HFFc6 (cell line): ENCODE measurements at places on chromosomes 6 and 20. TPM values are rescaled to one million over a fixed set of nuclear protein-coding genes. Genes with fewer than 3 reads are reported as not detected.

GRCh38 chr6:134733801-134734200, 216.1 kb downstream of the ALDH8A1 start:
- no peak for DNase-seq

GRCh38 chr6:15411766-15412165, 165.9 kb downstream of the JARID2 start:
- DNase-seq: no peak

The MAP3K5 gene
- 11.0 and 18.6 TPM in 2 replicates for total RNA-seq

GRCh38 chr6:44386929-44387345, 569 bp upstream of the CDC5L start:
- DNase-seq: peak; percentile 37

The RCAN2 gene
- 0.31 to 1.0 TPM in 2 of 3 replicates, not detected in the other for total RNA-seq

The RFX6 gene
- total RNA-seq: not detected in 3 replicates

The SASH1 gene
- total RNA-seq: 66.1 to 90.6 TPM (median 79.0 TPM) in 3 replicates

DNA sequence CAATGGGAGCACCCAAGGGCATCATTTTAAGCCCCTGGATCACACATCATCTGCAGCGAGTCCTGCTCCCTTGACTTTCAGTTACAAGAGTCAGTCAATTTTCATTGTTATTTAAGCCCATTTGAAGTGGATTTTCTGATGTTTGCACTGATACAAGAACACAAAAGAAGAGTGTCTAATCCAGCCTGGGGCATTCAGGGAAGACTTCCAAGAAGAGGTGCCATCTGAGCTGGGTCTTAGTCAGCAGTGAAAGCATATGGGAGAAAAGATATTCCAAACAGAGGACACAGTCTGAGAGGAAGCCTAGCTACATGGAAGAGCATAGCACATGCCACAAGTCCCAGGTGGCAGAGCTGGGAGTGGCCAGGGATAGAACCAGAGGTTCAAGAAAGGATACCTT, 10.4 kb upstream of the FOXP4 start:
- DNase-seq: no peak

GRCh38 chr6:132931936-132932514, 117.7 kb downstream of the RPS12 start:
- peak; percentile 43 for DNase-seq

The OTOR gene
- not detected in 3 replicates for total RNA-seq

The TP53TG5 gene
- not detected in 3 replicates for total RNA-seq

The CRIP3 gene
- not detected in 3 replicates for total RNA-seq
